CD14-positive monocyte (primary cell): ENCODE measurements at places on chromosomes 3 and 15.

DNA sequence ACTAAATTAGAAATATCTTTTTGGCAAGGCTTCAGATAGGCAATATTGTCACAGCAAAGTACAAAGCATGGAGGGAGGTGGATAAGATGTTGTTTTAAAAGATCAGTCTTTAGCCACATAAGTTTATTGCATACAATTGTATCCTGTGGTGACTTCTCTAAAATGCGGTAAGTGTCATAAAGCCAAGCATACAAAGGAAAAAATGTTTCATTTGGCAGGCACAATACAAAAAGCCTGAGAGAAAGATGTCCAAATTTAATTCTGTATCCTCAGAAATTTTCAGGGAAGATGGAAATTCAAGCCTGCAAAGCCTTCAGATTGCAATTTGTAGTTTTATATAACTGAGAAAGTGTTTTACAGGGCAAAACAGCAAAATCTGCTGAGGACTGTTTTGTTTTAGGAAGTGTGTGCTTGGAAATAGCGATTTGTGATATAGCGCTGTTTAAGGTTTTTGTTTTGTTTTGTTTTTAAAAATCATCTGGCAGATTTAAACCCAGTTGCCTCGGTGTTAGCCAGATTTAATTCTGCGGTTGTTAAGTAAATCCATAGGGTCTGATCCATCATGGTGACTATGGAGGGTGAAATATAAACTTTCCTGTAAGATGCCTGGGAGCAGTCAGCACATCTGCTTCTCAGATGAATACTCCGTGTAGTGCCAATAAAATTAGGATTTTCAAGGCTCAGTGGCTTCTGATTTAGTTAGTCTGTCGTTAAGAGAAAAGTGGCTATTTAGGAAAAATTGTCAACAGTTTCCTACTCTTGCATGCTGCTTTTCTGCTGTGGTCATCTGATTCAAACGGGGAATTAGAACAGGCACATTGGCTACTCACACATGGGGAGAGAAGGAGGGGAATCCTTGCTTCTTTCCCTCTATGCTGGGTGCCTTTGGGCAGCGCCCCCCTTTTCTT, 8.0 kb downstream of the KAT2B start:
- DNase-seq = no peak

GRCh38 chr3:9109568-9109914, 139.9 kb downstream of the SRGAP3 start:
- DNase-seq = no peak

- no peak for DNase-seq
Observed at GRCh38 chr15:45449916-45450867, 71.8 kb upstream of the GATM start.

GRCh38 chr3:187368251-187369088, at the start of gene RTP4:
TSS of gene RTP4 (plus strand) at chr3:187368385. CDS start at chr3:187368442, 57 bp downstream.
- DNase-seq = peak; percentile 57

DNA sequence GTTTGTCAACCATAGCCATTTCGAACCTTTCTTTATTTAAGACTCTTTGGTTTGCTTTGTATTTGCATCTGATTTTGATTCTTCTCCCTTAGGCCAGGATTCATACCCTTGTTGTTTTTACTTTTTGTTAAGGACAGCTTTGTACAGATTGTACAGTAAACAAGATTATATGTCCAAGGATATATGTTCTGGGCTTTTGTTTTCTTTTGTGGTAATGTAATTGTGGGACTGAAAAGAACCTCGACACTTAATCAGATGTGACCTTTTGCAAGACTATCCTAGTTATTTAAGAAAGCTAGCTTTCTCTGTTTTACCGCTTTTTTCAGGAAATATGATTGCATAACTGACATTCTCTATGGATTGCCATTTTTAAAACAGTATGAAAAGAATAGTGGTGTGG, 67.0 kb upstream of the SAMMSON start:
- DNase-seq = no peak
